Caudate nucleus (tissue), 63 donors: ENCODE measurements at places on chromosomes 6 and 20.

DNA sequence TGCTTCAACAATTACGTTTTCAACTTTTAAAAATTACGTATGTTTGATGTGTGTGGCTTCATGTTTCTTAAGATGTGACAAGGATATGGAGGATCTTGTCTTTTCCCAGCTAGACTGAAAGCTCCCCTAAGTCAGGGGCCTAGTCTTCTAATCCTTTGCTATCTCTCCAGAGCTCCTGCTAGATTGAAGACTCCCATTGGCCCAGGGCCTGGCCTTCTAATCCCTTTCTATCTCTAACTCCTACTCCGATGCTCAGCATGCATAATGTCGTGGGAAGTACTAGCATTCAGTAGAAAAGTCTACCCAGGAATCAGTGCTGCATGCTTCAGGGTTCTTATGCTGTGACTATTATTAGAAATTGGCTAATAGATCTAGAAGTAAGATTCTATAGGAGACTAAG lies 144.8 kb upstream of the SUPT3H start:
- no peak for DNase-seq

DNA sequence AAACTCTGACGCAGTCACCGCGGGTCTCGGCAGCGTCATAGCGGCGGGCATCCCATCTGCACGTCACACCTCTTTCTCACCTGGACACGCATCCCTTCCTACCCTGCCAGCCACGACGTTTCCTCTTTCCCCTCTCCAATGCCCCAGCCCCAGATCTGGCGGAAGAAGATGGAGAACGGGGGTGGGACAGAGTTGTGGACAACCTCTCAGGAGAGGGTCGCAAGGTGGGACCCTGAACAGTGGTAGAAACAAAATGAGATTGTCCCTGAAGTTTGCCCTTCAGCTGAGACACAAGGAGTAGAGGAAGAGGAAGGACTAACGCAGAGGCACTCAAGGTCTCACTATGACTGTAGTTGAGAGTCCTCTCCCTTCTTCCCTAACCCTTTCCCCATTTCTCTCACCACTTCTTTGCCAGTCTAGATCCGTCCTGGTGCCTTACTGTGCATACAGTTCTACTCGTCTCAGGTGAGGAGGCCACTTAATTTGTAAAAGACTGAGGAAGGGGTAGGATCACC lies 562 bp downstream of the TRIM39 start:
- DNase-seq = no peak

DNA sequence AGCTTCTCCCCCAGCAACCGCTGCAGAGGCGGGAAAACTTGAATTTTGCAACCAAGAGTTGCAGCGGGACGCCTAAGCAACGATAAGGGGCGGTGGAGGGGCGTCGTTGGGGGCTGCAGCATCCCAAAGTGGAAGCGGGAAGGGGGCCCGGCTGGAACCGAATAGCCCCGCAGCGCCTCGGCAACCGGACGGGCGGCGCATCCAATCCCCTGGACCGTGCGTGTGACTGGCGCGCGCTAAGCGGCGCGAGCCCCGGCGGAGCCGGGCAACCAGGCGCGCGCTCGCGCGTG lies 670 bp upstream of the PARD6B start:
- DNase-seq = no peak

DNA sequence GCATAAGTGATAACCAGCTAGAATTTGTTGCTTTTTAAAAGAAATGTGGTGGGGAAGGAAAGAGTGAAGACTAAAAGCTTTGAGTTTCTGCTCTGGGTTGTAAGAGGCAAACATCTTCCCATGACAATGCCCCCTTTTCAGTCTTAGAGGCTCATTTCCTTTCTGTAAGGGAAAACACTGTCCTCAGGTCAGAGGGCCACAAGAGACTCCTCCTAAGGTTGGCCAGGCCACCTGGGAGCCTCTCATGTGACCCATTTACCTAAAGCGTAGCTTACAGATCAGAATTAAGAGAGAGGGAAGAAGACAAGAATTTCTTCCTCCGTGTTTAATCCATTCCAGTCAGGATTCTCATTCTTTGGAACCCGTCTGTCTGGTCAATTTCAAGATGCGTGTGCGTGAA lies 220.4 kb upstream of the HEY2 start:
- no peak for DNase-seq

- DNase-seq = no peak
Observed at GRCh38 chr20:62898093-62898964, 28.0 kb downstream of the DIDO1 start.

- no peak for DNase-seq
Observed at GRCh38 chr20:58408603-58409246, 19.7 kb downstream of the VAPB start.

GRCh38 chr20:33640287-33640686 lies 21.8 kb upstream of the C20orf144 start:
- DNase-seq = no peak

DNA sequence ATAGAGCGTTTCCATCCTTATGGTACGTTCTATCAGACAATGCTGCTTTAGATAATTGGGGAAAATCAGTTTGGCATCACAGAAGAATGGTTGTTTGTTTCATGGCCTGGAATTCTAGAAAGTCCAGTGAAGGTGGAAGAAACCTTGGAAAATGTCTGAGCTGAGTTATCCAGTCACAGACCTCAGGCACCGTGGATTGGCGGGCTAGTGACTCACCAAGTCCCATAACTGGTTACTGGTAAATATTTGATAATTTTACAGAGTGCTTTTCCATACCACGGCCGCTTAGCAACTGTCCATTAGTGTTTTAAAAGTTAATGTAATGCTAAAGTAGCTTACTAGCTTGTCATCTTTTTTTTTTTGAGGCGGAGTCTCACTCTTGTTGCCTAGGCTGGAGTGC lies 99.4 kb downstream of the SLC35B3 start:
- no peak for DNase-seq

GRCh38 chr6:121925024-121925423 lies 474.4 kb upstream of the HSF2 start:
- no peak for DNase-seq

GRCh38 chr6:29763491-29764289 lies 40.5 kb downstream of the HLA-F start:
- DNase-seq = no peak

- no peak for DNase-seq
Observed at GRCh38 chr6:158972241-158973233, 27.5 kb downstream of the RSPH3 start.

DNA sequence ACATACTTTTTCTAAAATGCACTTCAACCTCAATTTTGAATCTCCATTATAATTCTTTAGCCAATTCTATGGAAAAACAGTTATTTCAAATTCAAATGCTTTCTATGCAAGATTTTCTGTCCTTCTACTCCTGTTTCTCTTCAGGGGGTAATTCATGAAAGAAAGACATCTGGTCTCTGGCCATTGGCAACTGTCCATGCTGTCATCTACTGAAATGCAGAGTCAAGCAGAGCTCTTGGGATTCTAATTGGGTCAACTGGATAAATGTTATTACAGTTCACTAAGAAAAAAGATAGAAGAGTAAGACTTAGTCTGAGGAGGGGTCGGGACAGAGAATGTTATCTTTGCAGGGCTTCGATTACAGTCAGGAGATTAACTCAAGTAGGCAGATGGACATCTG lies 22.0 kb upstream of the BMP5 start:
- DNase-seq = no peak

- no peak for DNase-seq
Observed at GRCh38 chr6:44342489-44342888, at the start of gene SPATS1. SPATS1 (plus strand) TSS chr6:44342650; CDS start chr6:44343096, 446 bp downstream.

GRCh38 chr6:21582651-21583050 lies 10.9 kb upstream of the SOX4 start:
- DNase-seq = no peak

GRCh38 chr6:79031821-79032590 lies 46.0 kb downstream of the PHIP start:
- DNase-seq = no peak
